ENCODE measurements at places on chromosomes 4 and X. TPM values are rescaled to one million over a fixed set of nuclear protein-coding genes. Genes with fewer than 3 reads are reported as not detected.
A peak's percentile ranks its signal among the peaks of the same experiment; 100 is the strongest.

ASB11 gene
- not detected for total RNA-seq

AMBN gene
- not detected for total RNA-seq

DNA sequence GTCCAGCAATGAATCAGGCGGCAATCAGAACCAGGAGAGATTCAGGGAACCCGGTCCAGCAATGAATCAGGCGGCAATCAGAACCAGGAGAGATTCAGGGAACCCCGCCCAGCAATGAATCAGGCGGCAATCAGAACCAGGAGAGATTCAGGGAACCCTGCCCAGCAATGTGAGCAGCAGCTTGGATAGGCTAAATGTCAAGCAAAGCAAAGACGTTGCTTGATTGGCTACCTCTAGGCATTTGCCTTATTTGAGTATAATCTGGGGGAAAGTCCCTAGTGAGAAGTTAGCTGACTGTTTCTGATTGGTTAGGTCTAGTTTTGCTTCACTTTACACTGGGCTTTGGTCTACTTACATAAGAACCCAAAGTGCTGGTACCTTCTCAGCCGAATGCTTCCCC is 1212.2 kb upstream of the TENM3 start:
- no peaks in the 10 kb centered on the region for H3K4me1 ChIP-seq
- no peaks in the 10 kb centered on the region for H3K27me3 ChIP-seq
- H3K36me3 ChIP-seq = no peaks in the 10 kb centered on the region

DNA sequence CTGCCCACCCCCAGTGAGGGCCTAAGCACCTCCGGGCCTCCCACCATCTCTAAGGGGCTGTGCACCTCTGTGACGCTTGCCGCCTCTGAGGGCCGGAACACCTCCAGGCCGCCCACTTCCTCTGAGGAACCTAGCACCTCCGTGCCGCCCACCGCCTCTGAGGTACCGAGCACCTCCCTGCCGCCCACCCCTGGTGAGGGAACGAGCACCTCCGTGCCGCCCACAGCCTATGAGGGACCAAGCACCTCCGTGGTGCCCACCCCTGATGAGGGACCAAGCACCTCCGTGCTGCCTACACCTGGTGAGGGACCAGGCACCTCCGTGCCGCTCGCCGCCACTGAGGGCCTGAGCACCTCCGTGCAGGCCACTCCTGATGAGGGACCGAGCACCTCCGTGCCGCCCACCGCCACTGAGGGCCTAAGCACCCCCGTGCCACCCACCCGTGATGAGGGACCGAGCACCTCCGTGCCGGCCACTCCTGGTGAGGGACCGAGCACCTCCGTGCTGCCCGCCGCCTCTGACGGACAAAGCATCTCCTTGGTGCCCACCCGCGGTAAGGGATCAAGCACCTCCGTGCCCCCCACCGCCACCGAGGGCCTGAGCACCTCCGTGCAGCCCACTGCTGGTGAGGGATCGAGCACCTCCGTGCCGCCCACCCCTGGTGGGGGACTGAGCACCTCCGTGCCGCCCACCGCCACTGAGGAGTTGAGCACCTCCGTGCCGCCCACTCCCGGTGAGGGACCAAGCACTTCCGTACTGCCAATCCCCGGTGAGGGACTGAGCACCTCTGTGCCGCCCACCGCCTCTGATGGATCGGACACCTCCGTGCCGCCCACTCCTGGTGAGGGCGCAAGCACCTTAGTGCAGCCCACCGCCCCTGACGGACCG is 977 bp downstream of the MAGEE1 start:
- H3K27me3 ChIP-seq = no peaks in the 10 kb centered on the region
- H3K4me3 ChIP-seq = peak overlapping the region; percentile 75
- H3K36me3 ChIP-seq = no peaks in the 10 kb centered on the region

DNA sequence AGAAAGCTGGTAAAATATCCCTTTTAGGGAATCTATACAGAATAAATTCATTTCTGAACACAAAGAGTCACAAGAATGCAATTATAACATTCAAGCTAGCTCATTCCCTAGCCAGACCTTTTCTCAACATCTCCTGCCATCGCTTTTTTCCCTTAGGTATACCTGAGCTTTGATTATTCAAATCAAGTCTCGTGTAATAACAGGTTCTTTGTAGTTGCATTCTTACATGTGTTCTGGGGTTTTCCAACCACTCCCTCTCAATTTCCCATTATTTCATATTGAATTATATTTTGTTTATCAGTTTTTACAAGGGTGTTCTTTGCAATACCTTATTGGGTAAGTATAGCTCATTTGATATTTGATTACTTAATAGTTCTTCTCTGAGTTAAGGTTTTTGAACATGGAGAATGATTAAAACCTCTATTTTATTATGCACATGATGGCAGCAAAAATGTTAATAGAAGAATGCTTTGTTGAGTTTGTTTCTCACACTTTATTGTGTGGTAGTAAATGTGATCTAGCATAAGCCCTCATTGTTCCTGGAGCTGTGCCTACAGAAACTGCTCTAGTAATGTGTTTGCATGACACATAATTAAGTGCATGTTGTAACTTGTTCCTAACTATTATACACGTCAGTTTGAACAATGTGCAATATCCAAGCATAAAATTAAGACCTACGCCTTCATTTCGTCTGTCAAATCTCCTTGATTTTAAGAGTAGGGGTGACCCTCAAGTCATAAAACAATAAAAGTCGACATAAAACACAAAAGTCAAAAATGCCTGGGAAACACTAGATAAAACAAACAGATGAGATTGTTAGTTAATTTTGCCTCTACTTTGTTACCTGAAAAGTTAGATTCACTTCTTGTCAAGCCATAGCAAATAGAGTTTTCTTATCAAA is 124.0 kb upstream of the POF1B start:
- no peaks in the 10 kb centered on the region for H3K4me1 ChIP-seq
- no peaks in the 10 kb centered on the region for H3K27me3 ChIP-seq
- no peak overlapping the region for H3K4me3 ChIP-seq
- no peak for DNase-seq
- H3K36me3 ChIP-seq = no peaks in the 10 kb centered on the region
- no peak overlapping the region for H3K27ac ChIP-seq
